ENCODE measurements at places on chromosomes 11 and 22.

DNA sequence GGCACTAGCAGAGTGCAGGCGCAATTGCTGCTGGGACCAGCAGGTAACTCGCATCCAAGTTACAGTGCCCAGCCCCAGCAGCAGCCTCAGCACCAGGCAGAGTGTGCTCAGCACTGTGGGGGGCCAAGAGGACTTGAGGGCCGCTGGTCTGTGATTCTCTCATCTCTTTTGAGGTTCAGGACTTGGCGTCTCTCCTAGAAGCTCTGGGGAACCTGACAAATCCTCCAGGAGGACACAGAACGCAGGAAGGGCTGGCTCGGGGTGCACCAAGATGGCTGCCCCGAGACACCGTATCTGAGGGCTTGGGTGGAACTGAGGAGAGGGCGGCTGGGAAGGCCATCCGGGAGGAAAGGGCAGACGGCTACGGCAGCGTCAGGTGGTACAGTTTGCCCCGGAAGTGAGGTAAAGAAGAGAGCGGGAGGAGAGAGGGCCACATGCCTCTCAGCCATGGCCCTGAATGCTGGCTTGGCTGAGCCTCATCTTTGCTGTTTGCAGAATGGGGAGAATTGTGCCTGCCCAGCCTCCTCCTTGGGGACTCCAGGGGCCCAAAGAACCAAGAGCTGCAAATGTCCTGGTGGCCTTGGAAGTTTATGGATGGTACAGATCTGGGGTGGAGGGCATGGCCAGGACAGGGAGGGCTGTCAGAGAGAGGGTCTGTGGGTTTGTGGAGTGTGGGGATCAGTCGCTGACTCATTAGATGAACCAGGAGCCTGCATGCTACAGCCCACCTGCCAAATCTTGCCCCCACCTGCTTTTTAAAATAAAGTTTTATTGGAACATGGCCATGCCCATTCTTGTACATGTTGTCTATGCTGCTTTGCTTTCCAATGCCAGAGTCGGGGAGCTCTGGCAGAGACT lies 78.0 kb downstream of the MYEOV start:
- DNase-seq = no peak

- no peak for DNase-seq
Measured at GRCh38 chr11:86416494-86416893, 41.8 kb downstream of the CCDC81 start.

- no peak for DNase-seq
Measured at GRCh38 chr11:118746988-118747585, 43.9 kb downstream of the DDX6 start.

DNA sequence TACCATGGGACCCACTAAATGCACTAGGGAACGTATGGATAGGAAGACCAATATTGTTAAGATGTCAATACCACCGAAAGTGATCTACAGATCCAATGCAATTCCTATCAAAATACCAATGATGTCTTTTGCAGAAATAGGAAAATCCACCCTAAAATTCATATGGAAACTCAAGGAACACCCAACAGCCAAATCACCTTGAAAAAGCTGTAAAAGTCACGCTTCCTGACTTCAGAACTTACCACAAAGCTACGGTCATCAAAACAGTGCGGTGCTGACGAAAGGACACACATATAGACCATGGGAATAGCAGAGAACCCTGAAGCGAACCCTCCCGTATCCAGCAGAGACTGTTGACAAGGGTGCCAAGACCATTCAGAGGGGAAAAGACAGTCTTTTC lies 20.5 kb downstream of the BRD1 start:
- no peak for DNase-seq

DNA sequence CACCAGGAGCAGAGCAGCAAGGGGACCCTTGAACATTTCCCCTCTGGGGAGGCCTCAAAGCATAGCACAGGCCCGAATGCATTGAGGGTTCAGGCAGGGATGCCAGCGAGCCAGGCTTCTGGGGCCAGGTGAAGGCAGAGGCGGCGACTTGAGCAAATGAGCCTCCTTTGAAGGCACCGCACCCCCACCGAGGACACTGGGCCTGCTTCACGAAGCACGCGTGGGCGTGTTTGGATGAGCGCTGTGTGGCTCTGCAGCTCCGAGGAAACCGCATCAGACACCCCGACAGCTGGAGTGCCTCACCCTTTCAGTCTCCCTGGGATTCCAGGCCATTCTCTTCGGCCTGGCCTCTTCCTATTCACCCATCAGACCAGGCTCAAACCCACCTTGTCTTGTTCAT lies 301.8 kb downstream of the NTM start:
- DNase-seq = no peak

DNA sequence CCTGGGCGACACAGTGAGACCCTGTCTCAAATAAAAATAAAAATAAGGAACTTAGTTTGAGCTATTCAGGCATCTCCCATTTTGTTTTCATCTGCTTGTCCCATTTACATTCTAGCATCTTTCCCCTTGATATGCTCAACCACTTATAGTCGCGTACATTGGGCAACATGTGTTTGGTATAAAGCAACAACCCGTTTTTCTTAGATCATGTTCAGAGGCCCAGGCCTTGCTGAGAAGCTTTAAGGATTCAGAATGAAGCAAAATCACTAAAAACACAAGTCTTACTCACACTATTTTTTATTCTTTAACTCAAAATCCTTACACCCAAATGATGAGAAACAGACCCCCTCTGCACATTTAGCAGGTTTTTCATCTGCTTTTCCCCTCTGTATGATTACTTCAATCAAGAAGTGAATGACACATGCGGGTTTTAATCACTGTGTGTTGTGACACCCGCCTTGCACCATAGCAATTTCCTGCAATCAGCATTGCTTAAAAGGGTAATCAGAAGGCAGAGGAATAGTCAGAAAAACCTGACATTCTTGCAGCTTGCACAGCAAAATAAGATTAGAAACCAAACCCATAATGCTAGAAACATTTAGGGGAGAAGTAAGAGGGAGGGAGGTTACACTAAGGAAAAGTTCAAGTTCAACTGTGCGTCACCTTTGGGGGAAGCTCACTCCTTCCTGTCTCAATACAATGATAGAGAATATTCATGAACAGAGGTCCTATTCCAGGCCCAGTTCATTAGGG lies 25.9 kb downstream of the ALG9 start:
- DNase-seq = no peak

- no peak for DNase-seq
Measured at GRCh38 chr22:20725987-20726558, 47.8 kb upstream of the SERPIND1 start.

GRCh38 chr11:128716661-128717210 lies 22.9 kb downstream of the FLI1 start:
- peak; percentile 36 for DNase-seq

DNA sequence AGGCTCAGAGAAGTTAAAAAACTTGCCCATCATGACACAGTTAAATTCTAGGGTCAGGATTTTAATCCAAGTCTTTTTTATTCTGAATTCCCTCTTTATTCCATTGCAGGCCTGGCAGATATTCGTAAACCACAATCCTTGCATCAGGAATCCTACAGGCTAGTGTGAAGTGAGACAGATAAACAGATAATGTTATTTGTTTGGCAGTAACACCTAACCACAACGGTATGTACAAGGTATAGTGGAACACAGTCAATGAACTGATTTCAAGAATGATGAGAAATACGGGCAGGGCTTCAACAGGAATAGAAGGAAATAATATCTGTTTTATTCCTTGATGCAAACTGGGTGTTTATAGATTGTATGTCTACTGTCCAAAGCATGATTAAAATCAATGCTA lies 32.0 kb upstream of the NARS2 start:
- DNase-seq = no peak

- DNase-seq = no peak
Measured at GRCh38 chr22:26599505-26599904, 9.6 kb upstream of the TPST2 start.

GRCh38 chr11:35049859-35050531 lies 89.0 kb upstream of the CD44 start:
- DNase-seq = no peak

- no peak for DNase-seq
Measured at GRCh38 chr22:21790359-21790758, 54.8 kb upstream of the YPEL1 start.

DNA sequence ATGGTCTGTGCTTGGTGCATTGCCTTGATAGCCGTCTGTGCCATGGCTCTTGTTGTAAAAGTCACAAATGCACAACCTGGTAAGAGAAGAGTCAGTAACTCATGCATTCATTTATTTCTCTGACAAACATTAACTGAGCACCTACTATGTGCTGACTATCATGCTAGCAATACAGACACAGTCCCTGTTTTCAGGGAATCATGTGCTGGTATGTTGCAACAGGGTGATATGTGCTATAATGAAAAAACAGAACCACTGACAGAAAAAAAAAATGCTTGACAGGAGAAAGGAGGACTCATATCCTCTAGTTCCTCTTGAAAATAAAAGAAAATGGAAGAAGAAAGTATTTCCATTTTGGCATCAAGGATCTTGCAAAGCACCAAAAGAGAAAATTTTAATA lies 34.5 kb upstream of the RAPSN start:
- DNase-seq = no peak

DNA sequence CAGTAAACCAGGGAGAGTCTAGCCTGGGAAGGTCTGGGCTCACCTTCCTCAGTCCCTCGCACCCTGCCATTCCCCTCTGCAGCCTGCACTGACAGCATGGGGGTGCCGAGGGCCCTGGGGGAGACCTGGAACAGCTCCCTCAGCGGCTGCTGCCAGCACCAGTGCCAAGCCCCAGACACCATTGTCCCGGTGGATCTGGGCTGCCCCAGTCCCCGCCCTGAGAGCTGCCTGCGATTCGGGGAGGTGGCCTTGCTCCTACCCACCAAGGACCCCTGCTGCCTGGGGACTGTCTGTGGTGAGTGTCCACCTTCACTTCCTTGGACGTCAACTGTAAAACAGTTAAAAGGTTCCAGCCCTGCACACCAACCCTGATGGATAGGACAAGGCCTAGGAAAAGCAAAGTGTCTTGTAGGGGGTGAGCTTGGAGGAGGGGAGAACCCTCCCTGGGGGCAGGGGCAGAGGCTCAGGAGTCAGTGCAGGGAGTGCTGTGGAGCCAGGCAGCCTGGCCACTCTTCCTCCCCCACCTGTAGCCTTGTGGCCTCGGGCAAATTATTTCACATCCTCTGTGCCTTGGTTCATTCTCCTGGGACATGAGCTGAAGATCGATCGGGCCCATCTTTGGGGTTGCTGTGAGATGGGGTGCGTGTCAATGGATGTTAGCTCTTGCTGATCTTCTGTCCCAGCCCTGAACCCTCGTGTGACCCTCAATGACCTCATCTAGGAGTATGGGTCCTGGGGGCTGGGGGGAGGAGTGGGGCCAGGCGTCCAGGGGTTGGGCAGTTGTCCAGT lies 85.2 kb upstream of the MYOD1 start:
- no peak for DNase-seq

GRCh38 chr11:134763030-134763388 lies 351.0 kb upstream of the B3GAT1 start:
- DNase-seq = no peak

- DNase-seq = peak; percentile 41
Measured at GRCh38 chr22:42964994-42965699, 49.8 kb downstream of the PACSIN2 start.

DNA sequence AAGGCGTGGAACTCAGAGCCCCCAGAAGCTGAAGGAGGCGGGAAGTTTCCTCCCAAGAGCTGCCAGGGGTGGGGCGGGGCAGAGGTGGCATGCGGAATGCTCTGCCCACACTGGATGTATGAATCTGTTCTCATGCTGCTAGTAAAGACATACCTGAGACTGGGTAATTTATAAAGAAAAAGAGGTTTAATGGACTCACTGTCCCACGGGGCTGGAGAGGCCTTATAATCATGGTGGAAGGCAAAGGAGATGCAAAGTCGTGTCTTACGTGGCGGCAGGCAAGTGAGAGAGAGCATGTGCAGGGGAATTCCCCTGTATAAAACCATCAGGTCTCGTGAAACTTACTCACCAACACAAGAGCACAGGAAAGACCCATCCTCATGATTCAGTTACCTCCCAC lies 57.6 kb downstream of the SMIM38 start:
- DNase-seq = peak; percentile 15

Data from stimulated activated naive CD4-positive, alpha-beta T cell treated with Interleukin-2 at 50 U/mL for 16 hours (primary cell).